ENCODE measurements at places on chromosomes 4 and X.

- no peak for DNase-seq
Measured at GRCh38 chrX:139862208-139862607, 70.6 kb downstream of the ATP11C start.

- DNase-seq = no peak
Measured at GRCh38 chr4:70734971-70735370, 13.2 kb downstream of the RUFY3 start.

DNA sequence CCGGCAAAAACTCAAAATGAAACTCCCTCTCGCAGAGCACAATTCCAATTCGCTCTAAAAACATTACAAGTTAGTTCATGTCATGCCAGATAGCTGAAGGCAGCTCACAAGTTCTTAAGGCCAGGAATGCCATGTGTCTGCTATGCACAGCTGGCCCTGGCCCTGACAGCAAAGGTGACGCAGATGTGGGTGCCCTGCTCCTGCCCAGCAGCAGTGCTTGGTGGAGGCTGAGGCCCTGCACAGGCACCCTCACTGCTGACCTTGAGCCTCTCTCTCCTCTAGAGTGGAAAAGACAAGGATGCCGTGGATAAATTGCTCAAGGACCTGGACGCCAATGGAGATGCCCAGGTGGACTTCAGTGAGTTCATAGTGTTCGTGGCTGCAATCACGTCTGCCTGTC lies 2.9 kb downstream of the S100P start:
- DNase-seq = no peak

- DNase-seq = no peak
Measured at GRCh38 chr4:132646186-132646585, 502.9 kb upstream of the PCDH10 start.

GRCh38 chrX:72001471-72001870 lies 90.8 kb downstream of the NHSL2 start:
- DNase-seq = peak; percentile 7

- DNase-seq = peak; percentile 38
Measured at GRCh38 chr4:168408620-168409019, 71.7 kb downstream of the DDX60L start.

DNA sequence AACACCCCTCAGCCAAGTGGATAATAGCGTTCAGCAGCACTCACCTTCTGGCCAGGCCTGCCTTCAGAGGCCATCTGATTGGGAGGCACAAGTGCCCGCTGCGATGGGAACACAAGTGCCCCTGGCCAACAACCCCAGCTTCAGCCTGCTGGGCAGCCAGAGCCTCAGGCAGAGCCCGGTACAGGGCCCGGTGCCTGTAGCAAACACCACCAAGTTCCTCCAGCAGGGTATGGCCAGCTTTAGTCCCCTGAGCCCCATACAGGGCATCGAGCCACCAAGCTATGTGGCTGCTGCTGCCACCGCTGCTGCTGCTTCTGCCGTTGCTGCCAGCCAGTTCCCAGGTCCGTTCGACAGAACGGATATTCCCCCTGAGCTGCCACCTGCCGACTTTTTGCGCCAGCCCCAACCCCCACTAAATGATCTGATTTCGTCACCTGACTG lies 55.9 kb upstream of the MTM1 start:
- no peak for DNase-seq
